ENCODE measurements at places on chromosomes 6 and 20.

GRCh38 chr6:135667691-135668455, 170.3 kb upstream of the AHI1 start:
- no peak overlapping the region for H3K27ac ChIP-seq
- H3K36me3 ChIP-seq = no peaks in the 10 kb centered on the region
- H3K27me3 ChIP-seq = no peaks in the 10 kb centered on the region
- DNase-seq = no peak
- no peak overlapping the region for H3K4me3 ChIP-seq
- H3K4me1 ChIP-seq = peaks cover 3% of the 10 kb centered on the region

DNA sequence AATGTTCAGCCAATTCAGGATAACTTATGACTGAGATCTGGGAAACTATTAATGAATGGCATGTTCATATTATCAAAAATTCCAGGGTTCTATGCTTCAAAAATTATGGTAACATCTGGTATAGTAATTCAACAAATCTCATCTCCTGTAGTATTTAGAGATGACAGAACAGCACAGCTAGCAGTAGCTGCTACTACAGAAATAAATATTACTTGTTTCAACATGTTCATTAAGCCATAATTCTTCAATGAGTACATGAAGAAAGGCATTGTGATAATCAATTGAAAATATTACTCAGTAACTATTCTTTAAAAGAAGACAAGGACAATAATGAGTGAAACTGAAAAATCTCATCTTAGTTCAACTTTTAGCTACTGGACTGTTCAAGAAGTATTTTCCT, 66.8 kb downstream of the ATG5 start:
- H3K27ac ChIP-seq = no peak overlapping the region
- DNase-seq = no peak
- no peaks in the 10 kb centered on the region for H3K4me1 ChIP-seq
- no peak overlapping the region for H3K4me3 ChIP-seq
- peaks cover 3% of the 10 kb centered on the region for H3K36me3 ChIP-seq

- H3K36me3 ChIP-seq = no peaks in the 10 kb centered on the region
- no peak overlapping the region for H3K27ac ChIP-seq
- H3K27me3 ChIP-seq = no peaks in the 10 kb centered on the region
- no peak overlapping the region for H3K4me3 ChIP-seq
These were observed 118.2 kb downstream of the CD83 start for GRCh38 chr6:14235653-14236356.

GRCh38 chr6:17987697-17988421, 424 bp upstream of the KIF13A start:
- DNase-seq = peak; percentile 18
- peak overlapping the region; percentile 82 for H3K4me3 ChIP-seq
- peak overlapping the region; percentile 95 for H3K27ac ChIP-seq
- peaks cover 4% of the 10 kb centered on the region for H3K4me1 ChIP-seq

DNA sequence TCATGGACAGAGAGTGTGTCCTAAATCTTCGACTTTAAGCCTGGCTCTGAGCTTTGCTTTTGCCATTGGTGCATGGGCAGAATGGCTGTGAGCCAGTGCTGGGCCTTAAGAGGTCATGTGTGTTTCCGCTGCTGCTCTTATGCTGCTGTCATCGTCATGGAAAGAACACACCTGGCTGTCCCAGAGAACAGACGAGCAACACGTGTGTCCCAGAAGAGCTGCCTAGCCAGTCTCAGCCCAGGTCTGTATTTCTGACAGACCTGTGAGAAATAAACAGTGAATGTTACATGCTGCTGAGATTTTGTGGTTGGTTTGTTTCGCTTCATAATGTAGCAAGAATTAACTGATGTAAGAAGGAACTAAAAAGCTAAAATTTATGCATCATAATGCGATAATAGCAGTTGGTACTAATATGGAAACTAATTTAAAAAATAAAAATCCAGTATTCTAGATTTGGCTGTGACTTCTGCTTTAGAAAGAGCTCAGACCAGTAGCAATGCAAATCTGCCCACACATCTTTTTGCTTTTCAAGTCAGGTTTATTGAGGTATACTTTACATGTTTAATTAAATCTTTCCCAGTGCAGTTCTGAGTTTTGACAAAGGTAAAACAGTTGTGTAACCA, 11.5 kb upstream of the SCP2D1 start:
- H3K36me3 ChIP-seq = no peaks in the 10 kb centered on the region
- H3K4me1 ChIP-seq = no peaks in the 10 kb centered on the region
- H3K27me3 ChIP-seq = peaks cover 2% of the 10 kb centered on the region

GRCh38 chr20:1150218-1150617, 31.8 kb downstream of the PSMF1 start:
- peaks cover 30% of the 10 kb centered on the region for H3K36me3 ChIP-seq
- H3K4me1 ChIP-seq = no peaks in the 10 kb centered on the region
- H3K4me3 ChIP-seq = no peak overlapping the region
- H3K27ac ChIP-seq = no peak overlapping the region
- no peaks in the 10 kb centered on the region for H3K27me3 ChIP-seq

GRCh38 chr20:24118034-24118433, 129.5 kb upstream of the GGTLC1 start:
- H3K36me3 ChIP-seq = no peaks in the 10 kb centered on the region
- H3K27me3 ChIP-seq = no peaks in the 10 kb centered on the region
- H3K4me1 ChIP-seq = peaks cover 10% of the 10 kb centered on the region
- DNase-seq = no peak

DNA sequence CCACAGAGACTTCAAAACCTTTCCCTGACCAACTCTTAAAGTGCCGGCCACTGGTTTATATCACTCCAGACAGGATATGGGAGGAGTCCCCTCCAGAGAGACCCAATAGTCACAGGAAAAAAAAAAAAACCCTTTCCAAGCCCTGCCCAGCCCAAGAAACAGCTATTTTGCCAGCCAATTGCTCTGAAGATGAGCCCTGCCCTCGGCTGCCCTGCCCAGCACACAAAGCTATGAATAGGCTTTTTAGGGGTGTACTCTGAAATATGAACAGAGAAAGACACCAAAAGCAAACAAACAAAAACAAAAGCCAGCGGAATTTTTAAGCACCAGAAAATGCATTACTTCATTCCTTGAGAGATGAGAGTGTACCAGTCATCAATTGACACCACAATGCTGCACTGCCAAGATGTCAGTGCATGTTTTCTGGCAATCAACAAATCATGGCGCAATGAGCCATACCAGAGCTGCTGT, 275.1 kb downstream of the C6orf118 start:
- H3K27ac ChIP-seq = no peak overlapping the region
- H3K4me1 ChIP-seq = no peaks in the 10 kb centered on the region
- DNase-seq = no peak
- H3K4me3 ChIP-seq = no peak overlapping the region
- no peaks in the 10 kb centered on the region for H3K36me3 ChIP-seq
- no peaks in the 10 kb centered on the region for H3K27me3 ChIP-seq

- H3K4me3 ChIP-seq = no peak overlapping the region
- H3K27ac ChIP-seq = no peak overlapping the region
- no peaks in the 10 kb centered on the region for H3K4me1 ChIP-seq
- H3K36me3 ChIP-seq = no peaks in the 10 kb centered on the region
These were observed 7.7 kb upstream of the PM20D2 start for GRCh38 chr6:89138173-89138572.

- H3K36me3 ChIP-seq = no peaks in the 10 kb centered on the region
- no peak overlapping the region for H3K27ac ChIP-seq
- H3K4me3 ChIP-seq = no peak overlapping the region
- H3K27me3 ChIP-seq = no peaks in the 10 kb centered on the region
These were observed 6.5 kb upstream of the DEFB112 start for GRCh38 chr6:50056242-50056641.

GRCh38 chr6:163457637-163458561, 43.4 kb downstream of the QKI start:
- DNase-seq = peak; percentile 91
- H3K36me3 ChIP-seq = peaks cover 4% of the 10 kb centered on the region
- no peak overlapping the region for H3K4me3 ChIP-seq
- H3K27ac ChIP-seq = no peak overlapping the region

DNA sequence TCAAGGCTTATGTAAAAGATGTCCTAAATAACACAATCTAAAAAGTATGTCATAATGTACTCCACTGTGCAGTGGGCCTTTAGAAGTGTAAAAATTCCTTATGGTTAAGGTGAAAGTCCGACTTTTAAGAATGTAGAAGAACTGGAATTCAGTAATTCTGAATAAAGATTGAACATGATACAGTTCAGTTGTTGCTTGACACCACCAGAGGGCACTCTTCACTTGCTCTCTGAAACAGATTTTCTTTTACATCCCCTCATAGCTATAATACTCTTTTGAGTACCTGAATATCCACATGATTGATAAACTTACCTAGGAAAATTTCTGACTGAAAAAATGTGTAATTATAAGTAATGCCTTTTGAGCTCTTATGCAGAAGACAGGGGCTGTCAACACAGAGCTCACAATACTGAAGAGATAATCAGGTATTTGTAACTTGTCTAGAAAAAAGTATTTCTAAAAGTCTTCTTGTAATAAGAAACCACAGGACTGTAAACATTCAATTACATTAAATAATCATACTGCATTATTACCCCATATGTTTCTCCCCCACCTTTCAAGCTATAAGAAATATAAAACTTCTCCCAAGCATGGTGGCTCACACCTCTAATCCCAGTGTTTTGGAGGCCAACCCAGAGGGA, 92.1 kb downstream of the POPDC3 start:
- H3K27me3 ChIP-seq = no peaks in the 10 kb centered on the region
- no peak overlapping the region for H3K4me3 ChIP-seq
- peak; percentile 89 for DNase-seq
- H3K4me1 ChIP-seq = no peaks in the 10 kb centered on the region
- no peak overlapping the region for H3K27ac ChIP-seq

- DNase-seq = no peak
- H3K4me3 ChIP-seq = no peak overlapping the region
- no peak overlapping the region for H3K27ac ChIP-seq
- H3K36me3 ChIP-seq = no peaks in the 10 kb centered on the region
- H3K4me1 ChIP-seq = peaks cover 8% of the 10 kb centered on the region
These were observed 81.2 kb upstream of the HDAC2 start for GRCh38 chr6:114052141-114052540.

DNA sequence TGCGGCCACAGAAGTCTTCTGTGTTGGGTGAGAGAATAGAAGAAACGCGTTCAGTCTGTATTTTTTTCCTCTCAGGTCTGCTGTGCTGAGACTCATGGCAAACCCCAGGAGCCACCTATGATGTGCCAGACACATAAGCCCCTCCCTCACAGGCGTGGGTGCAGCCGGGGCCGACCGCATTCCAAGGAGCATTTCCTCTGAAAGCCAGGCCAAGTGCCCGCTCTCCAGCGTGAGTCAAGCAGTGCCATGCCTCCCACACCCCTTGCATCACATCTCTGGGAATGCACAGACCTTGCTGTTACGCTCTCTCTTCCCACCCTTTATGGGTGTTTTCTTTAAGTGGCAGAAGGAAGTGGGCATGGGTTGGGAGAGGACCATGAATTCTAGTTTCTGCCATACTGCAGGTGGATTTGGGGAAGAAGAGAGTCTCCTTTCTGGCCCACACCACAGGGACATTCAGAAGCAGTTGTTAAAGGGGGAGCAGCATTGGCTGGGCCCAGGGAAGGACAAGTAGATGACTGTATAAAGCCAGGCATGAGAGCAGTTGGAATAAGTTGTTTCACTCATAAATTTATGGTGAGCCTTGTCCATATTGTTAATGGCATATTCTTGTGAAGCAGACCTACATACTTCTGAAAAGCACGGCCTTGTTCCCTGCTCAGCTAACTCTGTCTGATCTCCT, 37.1 kb upstream of the TFAP2A start:
- no peak overlapping the region for H3K27ac ChIP-seq
- no peak overlapping the region for H3K4me3 ChIP-seq
- H3K4me1 ChIP-seq = peaks cover 4% of the 10 kb centered on the region
- H3K36me3 ChIP-seq = no peaks in the 10 kb centered on the region
- DNase-seq = peak; percentile 25
- no peaks in the 10 kb centered on the region for H3K27me3 ChIP-seq

GRCh38 chr6:106939848-106940247, 34.7 kb downstream of the CD24 start:
- H3K27ac ChIP-seq = no peak overlapping the region
- no peaks in the 10 kb centered on the region for H3K36me3 ChIP-seq
- DNase-seq = no peak
- H3K4me3 ChIP-seq = no peak overlapping the region
- no peaks in the 10 kb centered on the region for H3K27me3 ChIP-seq
- H3K4me1 ChIP-seq = no peaks in the 10 kb centered on the region

GRCh38 chr6:85078058-85078457, 313.7 kb upstream of the TBX18 start:
- H3K4me1 ChIP-seq = no peaks in the 10 kb centered on the region
- no peak overlapping the region for H3K27ac ChIP-seq
- H3K27me3 ChIP-seq = no peaks in the 10 kb centered on the region
- H3K36me3 ChIP-seq = no peaks in the 10 kb centered on the region
- H3K4me3 ChIP-seq = no peak overlapping the region

- no peak for DNase-seq
- no peaks in the 10 kb centered on the region for H3K4me1 ChIP-seq
- H3K4me3 ChIP-seq = no peak overlapping the region
- no peak overlapping the region for H3K27ac ChIP-seq
- no peaks in the 10 kb centered on the region for H3K36me3 ChIP-seq
- H3K27me3 ChIP-seq = no peaks in the 10 kb centered on the region
These were observed 221.9 kb downstream of the TBC1D32 start for GRCh38 chr6:121112356-121112755.

GRCh38 chr20:47063407-47063806, 168.8 kb downstream of the EYA2 start:
- no peak for DNase-seq
- no peak overlapping the region for H3K27ac ChIP-seq
- H3K4me1 ChIP-seq = no peaks in the 10 kb centered on the region

- no peaks in the 10 kb centered on the region for H3K4me1 ChIP-seq
- no peak for DNase-seq
- no peak overlapping the region for H3K4me3 ChIP-seq
- H3K27ac ChIP-seq = no peak overlapping the region
These were observed 125.7 kb downstream of the SLC23A2 start for GRCh38 chr20:4875578-4876067.

DNA sequence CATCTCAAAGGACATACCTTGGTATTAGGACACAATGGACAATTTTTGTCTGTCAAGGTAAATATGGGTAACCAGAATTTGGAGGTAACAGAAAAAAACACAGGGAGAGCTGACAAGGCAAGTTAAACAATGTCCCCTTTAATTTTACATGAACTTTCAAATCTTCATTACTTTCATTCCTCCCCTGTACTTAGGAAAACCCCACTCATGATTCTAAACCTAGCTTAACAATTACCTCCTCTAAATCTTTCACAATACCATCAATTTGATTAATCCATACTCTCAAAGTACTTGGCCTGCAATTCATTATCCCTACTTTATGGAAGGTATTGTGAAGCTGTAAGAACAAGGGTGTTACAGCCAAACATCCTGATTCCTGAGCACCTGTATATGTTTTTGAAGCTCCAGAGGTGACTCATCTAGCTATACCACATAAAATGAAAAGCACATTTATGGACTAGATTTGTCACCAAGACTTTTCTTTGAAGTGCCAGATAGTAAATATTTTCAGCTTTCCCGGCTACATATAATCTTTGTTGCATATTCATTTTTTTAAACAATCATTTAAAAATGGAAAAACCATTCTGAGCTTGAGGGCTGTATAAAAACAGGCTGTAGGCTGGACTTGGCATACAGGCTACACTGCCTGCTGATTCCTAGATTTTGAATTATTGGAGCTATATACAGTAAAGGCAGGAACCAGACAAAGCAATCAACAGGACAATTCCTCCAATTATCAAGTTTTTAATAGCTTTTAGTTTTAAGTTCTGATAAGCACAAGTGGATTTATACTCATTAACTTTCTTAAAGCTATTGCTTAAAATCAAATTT, 22.9 kb downstream of the DEK start:
- peaks cover 15% of the 10 kb centered on the region for H3K36me3 ChIP-seq
- no peaks in the 10 kb centered on the region for H3K4me1 ChIP-seq
- DNase-seq = no peak
- no peaks in the 10 kb centered on the region for H3K27me3 ChIP-seq
